ENCODE measurements at places on chromosomes 13 and 19.

- DNase-seq = no peak
These were observed 1.2 kb downstream of the CARD8 start for GRCh38 chr19:48254529-48254970.

DNA sequence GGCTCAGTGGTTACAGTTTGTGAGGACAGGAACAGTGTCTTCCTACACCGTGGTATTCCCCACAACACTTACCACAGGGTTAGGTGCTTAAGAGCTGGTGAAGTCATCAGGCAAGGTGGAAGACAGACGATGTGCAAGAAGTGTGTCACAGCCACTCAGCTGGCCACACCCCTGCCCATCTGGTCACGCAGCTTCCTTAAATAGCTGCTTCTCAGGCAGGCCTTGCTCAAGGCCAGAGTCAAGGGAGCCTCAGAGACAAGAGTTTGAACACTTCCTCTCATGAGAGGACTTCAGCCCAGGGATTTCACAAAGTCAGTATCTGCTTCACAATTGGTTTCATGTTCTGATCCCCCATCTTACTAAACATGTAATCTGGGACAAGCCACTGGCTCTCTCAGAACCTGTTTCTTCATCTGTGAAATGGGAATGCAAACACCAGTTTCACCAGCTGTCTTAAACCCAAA, 80.3 kb upstream of the FRY start:
- no peak for DNase-seq

GRCh38 chr13:85808811-85809210, 9.6 kb upstream of the SLITRK6 start:
- no peak for DNase-seq

DNA sequence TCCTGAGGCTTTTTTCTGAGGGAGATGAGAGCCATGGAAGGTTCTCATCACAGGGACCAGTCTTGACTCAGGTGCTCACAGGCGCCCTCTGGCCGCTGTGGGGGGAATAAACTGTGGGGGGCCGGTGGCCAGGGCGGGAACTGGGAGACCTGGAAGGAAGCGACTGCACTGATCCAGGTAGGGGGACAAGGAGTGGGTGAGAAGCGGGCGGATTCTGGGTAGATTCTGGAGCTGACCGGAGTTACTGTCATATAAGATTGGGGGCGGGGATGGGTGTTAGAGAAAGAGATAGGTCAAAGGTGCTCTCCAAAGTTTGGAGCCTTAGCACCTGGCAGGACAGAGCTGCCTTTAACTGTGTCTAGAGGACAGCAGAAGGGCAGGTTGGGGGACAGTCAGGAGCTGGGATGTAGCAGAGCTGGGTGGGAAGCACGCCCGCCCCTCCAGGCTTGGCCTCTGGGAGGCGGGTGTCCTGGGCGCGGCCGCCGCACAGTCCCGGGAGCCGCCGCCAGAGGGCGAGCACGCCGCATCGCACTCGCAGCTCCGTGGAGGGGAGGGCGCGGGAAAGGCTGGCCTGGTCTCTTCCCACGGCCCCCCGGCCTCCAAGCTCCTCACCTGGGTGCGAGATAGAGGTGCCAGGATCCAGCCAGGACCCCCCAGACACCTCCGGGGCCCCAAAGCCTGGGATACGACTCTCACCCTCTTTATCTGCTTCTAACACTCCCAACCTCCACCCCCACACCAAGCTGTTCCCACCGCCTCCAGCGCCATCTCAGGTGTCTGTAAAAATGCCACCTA, 4.2 kb upstream of the DAND5 start:
- DNase-seq = peak; percentile 90

- DNase-seq = peak; percentile 76
These were observed 708 bp upstream of the ERCC1 start for GRCh38 chr19:45424191-45425058.

- DNase-seq = peak; percentile 77
These were observed 215.2 kb downstream of the NBEA start for GRCh38 chr13:35157143-35157755.

GRCh38 chr13:40619479-40619814, 47.0 kb downstream of the FOXO1 start:
- no peak for DNase-seq

DNA sequence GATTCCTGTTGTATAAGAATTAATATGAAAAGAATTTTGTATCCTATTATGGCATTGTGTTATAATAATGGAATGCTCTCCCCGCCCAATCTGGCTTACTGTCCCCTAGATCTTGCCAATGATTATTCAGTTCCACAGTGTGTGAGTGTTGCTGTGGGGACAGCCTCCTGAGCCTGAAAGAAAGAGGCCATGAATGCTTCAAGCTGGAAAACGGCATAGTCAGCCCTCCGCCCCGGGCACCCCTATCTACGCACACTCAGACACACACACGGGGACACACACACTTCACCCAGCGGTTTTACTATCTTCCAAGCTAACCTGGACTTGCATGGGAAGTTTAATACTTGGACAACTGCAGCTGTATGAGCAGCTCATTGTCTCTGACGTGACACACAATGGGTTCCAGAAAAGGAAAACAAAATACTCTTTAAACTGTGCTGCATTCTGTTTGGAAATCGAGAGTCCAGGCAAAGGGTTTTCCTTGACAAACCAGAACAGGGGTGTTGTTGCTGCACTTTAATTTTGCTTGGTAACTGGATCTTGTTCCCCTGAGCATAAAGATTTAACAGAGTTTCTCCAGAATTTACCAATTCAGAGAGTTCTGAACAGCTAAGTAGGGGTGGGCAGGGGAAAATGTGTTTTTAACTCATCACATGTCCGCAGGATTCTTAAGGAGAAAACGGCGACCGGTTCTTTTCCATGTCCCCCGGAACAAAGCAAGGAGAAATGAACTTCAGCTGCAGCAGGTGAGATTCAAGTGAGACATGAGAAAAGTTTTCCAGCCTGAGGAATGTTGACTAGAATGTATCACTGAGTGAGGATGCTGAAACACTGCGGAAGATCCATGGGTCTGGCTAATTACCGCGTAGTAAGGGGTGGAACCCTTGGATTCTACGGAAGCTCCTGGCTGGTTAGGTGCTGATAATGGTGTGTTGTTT, 472.9 kb downstream of the FOXO1 start:
- no peak for DNase-seq

GRCh38 chr13:41746259-41746658, 214.7 kb downstream of the VWA8 start:
- DNase-seq = peak; percentile 76

Data from astrocyte of the hippocampus (primary cell).